ENCODE measurements at places on chromosomes 7 and 10.

DNA sequence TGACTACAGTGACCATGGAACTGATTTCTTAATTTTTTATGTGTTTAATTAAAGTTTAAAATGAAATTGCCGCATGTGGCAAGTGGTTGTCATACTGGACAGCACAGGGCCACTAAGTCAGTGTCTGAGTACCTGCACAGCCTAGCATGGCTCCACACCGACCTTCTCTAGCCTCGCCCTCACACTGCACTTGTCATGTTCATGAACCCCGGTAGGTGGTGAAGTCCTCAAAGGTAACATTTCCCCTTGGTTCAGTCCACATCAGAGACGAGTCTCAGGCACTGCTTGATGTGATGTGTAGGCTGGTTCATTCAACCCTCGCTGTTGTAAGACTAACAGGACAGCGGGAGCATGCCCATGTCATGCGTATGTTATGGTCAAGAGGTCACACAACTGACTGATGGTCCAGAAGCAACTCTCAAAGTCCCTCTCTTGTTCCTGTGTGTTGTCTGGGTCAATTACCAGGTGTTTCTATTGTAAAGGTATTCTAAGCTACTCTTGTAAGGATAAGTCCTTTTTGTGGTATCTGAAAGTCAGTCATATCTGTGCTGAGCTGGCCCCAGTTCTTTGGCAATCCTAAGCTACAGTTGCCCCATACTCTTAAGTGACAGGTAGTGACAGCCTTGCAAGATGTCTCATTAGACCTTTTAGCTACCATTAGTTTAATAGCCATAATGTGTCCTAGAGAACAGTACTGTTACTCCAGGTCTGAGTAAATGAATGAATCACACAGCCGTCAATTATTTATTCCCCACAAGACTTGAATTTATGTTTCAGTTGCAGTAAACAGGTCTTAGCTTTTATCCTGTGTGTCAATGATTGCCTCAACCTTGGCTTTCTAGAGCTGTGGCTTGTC is 32.9 kb upstream of the ZC3HAV1L start:
- no peak for DNase-seq

DNA sequence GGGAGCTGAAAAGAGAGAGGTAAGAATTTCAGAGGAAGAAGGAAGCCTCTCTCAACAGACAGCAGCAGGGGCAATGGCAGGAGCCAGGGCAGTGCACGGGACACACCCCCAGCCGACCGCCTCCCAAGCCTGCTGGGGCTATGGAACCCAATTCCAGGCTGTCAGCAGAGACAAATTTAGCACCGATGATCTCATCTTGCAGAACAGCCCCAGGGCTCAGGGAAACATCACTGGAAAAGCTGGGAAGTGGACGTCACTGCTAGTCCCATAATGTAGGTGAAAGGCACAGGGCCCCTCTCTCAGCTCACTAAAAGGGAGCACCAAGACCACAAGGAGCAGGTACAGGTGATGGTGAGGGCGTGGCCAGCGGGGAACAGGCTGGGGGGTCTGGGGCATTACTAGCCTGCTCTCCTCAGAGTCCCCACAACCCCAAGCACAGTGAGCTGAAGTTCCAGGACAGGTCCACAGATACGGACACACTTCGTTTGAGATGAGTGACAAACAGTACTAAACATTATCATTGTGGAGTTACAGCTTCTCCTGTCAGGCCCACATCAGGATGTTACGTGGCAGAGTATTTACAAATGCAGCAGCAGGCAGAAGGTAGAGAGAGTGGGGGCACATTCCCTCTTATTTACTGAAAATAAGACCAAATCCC is 103.7 kb downstream of the PLXNA4 start:
- DNase-seq, result peak; percentile 82

DNA sequence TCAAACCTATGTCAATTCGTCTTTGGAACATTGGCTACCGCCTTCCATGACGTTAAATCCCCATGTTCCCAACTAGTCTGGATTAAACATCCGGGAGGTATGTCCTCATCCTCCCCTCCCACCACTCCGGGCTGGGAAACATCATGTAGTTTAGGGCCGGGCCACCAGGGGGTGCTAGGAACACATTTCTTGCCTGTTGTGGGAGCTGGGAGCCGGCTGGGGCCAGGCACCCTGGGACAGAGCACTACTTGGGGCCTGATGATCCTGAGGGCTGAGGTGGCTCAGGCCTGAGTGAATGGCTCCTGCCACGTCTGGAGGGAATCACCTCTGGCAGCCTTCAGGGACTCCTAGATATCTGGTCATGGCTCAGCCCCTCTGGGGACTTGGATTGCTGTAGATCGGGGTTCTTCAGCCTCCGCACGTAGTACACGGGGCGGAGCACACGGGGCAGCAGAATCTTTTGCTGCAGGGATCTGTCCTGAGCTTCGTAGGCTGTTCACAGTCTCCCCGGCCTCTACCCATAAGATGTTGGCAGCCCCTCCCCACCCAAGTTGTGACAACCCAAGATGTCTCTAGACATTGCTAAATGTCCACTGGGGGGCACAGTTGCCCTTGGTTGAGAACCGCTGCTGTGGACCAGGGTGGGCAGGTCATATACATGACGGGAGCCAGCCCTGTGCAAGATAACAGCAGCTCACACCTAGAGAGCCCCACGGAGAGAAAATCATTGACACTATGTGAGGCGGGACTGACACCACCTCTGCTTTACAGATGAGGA is 141.2 kb upstream of the ZNF716 start:
- no peak for DNase-seq

- DNase-seq, result no peak
Measured at GRCh38 chr7:24975644-24976260, 4.2 kb downstream of the OSBPL3 start.

- DNase-seq, result no peak
Measured at GRCh38 chr10:122558452-122558851, 2.1 kb upstream of the DMBT1 start.

- no peak for DNase-seq
Measured at GRCh38 chr10:61919646-61920215, 18.2 kb downstream of the ARID5B start.

GRCh38 chr7:83934118-83934734 is 260.4 kb downstream of the SEMA3A start:
- no peak for DNase-seq

- peak; percentile 56 for DNase-seq
Measured at GRCh38 chr10:132392811-132393694, 3.9 kb upstream of the PWWP2B start.

DNA sequence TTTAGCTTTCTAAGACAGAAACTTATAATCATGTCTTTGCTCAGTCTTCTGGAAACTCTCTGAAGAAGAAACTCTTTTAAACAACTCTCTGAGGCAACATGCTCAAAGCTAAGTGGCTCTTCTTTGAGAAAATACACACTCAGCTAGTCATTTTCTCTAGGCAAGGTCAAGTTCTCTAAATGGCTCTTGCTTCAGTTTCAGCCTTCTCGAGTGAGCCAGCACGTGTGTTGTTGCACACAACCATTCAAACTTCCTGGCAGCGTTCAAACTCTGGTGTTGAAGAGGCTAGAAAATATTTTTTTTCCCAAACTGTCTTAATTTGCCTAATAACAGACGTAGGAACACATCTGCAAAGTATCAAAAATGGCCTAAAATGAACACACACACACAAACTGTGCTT is 129.1 kb downstream of the THSD7A start:
- no peak for DNase-seq

DNA sequence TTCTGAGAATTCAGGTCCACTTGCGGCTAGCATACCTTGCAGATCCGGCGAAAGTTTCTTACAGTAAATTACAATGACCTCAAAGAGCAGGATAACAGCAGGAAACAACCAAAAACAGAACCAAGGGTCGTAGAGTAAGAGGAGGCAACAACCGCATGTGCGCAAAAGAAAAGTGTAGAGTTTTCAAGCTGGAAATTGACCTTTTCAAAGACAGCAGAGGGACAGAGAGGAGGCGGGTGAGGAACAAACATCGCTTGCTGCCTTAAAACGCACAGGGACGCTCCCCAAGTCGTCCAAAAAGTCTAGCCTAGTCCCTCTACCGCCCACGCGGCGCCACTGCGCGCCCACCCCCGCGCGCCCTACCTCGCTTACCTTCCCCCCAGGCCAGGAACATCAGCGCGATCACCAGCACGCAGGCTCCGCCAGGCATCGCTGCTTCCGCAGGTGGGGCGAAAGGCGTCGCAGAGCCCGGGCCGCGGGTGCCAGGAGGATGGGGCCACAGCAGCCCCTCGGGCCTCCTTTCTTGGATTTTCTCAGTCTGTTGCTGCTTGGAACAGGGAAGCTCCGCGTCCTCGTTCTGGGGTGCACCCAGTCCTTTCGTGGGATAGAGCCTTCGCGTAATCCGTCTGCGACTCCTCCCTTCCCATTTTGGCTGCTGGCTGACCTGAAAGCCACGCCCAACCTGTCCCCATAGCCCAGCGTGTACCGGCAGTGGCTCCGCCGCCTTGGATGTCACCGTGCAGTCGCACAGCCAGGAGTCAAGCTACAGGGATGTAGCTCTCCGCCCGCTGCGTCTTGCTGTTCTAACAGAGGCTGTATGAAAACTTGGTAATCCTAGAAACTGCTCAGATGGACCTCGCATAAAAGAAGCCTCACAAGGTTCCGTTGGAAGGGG is at the start of gene VWDE:
Gene VWDE (minus strand): TSS at position 579 of the 895 bp plus-strand sequence. CDS start 149 bp downstream, at position 430.
- no peak for DNase-seq

DNA sequence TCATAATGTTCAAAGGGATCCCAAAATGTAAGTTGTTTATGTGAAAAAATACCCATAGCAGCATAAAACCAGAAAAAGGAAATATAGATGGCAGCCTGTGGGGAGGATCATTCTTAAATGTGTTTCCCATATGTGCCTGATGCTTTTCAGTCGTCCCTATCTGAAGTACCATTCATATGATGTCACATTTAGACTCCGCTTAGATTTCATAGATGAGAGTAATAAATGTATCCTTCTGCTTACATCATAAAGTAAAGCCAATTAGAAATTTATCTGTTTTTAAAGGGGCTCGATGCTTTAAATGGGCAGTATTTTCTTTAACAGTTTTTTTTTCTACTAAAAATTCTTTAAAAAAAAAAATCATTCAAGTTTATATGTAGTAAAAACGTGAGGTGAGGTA is 136.1 kb downstream of the KAT6B start:
- no peak for DNase-seq

GRCh38 chr10:110848106-110848505 is 23.6 kb upstream of the PDCD4 start:
- no peak for DNase-seq

DNA sequence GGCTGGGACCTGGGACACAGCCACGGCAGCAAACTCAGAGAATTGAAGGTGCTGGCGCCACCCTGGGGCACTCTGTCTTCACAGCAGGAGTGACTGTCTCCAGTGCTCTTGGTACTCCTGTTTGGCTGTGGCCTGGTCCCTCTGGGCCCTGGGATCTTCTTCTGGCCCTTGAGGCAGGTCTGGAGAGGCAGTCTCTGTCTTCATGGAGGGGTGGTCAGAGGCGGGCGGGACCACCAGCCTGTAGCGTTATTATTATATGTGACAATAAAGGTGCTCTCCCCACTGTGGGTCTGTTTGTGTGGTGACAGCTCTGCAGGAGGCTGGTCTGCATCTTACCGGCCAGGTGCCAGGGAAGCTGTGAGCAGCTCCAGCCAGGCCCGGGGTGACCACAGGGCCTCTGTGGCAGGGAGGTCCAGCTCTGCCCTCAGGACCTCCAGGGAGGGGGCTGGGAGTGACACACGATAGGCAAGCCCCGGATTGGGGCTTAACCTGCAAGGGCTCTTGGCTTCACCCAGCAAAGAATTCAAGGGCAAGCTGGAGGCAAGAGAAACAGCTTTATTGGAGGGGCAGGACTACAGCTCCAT is 70.3 kb downstream of the MYL10 start:
- peak; percentile 5 for DNase-seq

GRCh38 chr10:124626759-124627380 is 117.3 kb downstream of the FAM53B start:
- DNase-seq, result no peak

DNA sequence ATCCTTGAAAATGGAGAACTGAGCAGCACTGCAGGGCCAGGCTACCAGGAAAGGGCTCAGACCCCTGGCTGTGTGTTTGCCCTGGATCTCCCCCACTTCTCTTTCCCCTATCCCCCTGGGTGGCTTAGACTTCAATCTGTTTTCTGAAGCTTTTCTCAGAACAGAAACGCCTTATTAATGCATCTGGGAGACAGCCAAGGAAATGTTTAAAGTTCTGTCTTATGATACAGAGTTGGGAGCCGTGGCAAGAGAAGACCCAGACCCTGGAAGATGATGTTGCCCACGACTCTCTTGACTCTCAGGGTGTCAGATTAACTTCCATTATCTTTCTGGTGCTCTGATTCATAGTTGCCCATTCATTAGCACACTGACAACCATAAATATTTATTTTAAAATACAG is 107.1 kb downstream of the EBLN1 start:
- no peak for DNase-seq

DNA sequence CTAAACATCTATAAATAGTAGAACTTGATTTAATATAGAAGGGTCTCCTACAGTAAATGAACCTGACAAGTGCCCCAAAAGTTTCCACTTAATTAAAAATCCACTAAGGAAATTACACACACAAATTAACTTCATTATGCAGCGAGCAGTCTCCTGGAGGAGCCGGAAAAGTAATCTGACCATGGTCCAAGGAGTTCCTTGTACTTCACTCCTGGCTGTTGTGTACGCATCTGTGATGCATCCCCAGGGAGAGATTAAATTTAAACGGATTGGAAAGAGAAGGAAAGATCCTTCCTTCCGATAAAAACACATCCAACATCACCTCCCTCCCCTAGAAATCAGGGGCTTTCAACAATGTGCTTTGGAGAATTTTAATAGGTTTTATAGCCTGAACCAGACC is 85.5 kb downstream of the PARD3 start:
- no peak for DNase-seq

GRCh38 chr10:53650794-53651193 is 878.2 kb upstream of the MBL2 start:
- no peak for DNase-seq

- peak; percentile 74 for DNase-seq
Measured at GRCh38 chr7:50502947-50503346, 52.8 kb upstream of the FIGNL1 start.

GRCh38 chr7:116172353-116172752 is 38.0 kb upstream of the TES start:
- no peak for DNase-seq

DNA sequence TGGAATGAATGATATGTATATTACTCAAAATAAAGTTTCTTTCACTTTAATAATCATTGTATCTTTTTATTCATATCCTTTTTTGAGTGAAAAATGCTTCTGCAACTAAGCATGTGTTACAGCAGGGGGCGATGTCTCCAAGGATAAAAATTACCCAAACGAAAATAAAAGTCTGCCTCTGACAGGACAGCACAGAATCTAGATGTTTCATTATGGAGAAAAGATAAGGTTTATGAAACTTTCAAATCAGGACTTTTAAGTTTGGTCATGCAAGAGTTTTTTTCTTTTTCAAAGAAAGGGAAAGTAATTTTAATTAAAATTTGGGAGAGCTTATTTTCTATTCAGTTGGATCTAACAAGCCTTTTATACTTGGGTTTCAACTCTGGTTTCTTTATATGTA is 48.4 kb downstream of the TES start:
- no peak for DNase-seq

GRCh38 chr10:98340261-98340939 is 72.4 kb upstream of the LOXL4 start:
- DNase-seq, result no peak

- DNase-seq, result no peak
Measured at GRCh38 chr7:94258418-94259300, 136.0 kb upstream of the COL1A2 start.

GRCh38 chr7:155368894-155369600 is 71.4 kb downstream of the INSIG1 start:
- DNase-seq, result no peak
